CD4-positive, alpha-beta T cell treated with Interferon gamma for 1 hour (primary cell): ENCODE measurements at places on chromosomes 12 and 14.

DNA sequence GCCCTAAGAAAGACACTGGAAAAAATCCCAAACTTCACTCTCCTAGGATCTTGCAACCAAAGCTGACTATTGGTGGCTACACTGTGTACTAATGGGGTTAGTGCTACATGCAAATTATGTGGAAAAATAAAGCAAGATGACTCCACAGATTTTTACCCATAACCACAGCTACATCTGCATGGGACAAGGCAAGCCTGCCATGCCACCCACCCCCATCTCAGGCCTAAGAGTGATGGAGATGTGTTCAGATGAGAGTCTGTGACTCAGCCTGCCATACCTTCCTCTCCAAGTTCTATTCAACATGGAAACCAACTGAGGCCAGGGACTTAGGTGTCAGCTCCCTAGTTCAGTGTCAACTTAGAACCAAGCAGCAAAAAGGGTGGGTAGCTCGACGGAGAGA, 206.2 kb downstream of the PELI2 start:
- DNase-seq = no peak

DNA sequence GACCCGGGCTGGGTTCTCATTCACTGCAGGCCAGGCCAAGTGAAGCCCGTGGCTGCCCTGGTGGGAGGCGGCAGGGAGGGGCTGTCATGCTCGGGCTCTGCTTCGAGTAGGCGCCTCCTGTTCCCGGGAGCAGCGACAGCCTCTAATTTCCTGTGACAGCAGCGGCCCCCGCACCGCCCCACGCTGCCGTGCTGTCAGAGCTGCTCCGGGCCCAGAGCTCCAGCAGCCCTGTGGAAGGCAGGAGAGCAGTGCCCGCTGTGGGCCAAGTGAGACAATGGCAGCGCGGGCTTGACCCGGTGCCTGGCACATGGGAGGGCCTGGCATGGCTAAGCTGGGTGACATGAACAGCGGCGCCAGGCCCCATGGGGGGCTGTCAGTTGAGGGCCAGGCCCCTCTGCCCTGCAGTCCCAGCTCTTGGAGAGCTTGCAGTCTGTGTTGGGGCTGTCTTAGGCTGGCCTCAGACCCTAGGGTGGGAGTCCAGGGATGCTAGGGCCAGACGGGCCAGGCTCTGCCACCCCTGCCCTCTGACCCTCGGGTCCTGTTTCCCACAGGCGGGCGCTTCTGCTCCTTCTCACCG, 5.1 kb downstream of the TRMT61A start:
- no peak for DNase-seq

DNA sequence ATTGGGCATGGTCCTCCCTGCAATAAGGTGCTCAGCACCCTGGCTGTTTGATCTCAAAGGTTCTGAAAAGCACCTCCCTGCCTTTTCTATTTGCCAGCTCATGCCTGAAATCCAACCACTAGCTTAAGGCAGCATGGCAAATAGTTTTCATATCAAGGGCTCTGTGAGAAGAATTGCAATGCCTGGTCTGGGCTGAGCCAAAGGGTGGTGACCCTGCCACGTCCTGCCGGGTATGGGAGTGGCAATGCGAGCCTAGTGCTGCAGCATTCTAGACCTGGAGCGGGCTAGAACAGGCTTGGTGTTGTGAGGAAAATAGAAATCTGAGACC, 2.3 kb upstream of the SCNN1A start:
- no peak for DNase-seq

DNA sequence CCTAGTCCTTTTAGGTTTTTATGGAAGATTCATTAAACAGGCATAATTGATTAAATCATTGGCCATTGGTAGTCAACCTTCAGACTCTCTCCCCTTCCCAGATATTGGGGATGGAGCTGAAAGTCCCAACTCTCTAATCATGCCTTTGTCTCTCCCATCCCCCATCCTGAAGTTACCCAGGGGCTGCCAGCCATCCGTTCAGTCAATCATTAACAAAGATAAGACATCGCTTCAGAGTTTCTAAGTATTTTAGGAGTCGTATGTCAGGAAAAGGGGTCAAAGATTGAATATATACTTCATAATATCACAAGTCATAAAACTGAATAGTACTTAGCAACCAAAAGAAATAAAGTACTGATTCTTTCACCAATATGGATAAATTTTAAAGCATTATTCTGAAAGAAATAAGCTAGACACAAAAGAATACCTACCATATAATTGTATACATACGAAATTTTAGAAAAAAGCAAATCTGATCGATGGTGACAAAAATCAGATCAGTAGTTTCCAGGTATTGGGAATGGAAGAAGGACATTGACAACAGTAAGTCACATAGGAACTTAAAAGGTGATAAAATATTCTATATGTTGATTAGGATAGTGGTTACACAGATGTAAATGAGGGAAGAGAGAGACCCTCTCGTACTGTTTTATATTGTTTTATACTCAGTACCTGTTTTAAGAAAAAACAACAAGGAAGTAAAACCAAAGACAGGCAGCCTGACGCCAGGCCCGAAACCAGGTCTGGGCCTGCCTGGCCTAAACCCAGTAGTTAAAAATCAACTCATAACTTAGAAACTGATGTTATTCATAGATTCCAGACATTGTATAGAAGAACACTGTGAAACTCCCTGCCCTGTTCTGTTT, 414.4 kb downstream of the DAD1 start:
- no peak for DNase-seq

GRCh38 chr12:12331896-12332295, 18.1 kb downstream of the MANSC1 start:
- DNase-seq = no peak

- no peak for DNase-seq
Measured at GRCh38 chr12:24562771-24563431, 386.0 kb downstream of the BCAT1 start.

GRCh38 chr14:69263364-69263763, 3.4 kb downstream of the GALNT16 start:
- DNase-seq = no peak

- no peak for DNase-seq
Measured at GRCh38 chr12:93743999-93744689, 67.0 kb downstream of the CRADD start.

DNA sequence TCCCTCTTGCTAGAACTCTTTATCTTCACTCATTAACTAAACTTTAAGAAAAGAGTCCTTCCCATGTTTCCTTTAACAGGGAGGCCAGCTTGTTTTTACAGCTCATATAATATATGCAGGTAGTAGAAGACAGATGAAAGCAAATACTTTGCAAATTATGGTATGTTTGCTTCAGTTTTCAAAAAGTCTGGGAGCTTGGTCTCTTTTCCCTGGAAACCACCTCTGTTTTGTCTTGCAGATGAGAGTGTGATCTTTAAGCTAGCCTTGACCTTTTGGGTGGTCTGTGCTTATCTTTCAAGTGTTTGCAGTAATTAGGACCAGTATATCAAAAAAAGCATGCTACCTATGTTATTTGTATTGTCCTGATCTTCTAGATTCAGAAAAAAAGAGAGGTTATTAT, 62.7 kb downstream of the ERC1 start:
- no peak for DNase-seq

GRCh38 chr14:97380539-97380941, 583.4 kb downstream of the VRK1 start:
- no peak for DNase-seq

GRCh38 chr12:47717443-47718193, 7.7 kb downstream of the ENDOU start:
- peak; percentile 56 for DNase-seq

- no peak for DNase-seq
Measured at GRCh38 chr12:78683031-78683430, 181.5 kb upstream of the SYT1 start.

DNA sequence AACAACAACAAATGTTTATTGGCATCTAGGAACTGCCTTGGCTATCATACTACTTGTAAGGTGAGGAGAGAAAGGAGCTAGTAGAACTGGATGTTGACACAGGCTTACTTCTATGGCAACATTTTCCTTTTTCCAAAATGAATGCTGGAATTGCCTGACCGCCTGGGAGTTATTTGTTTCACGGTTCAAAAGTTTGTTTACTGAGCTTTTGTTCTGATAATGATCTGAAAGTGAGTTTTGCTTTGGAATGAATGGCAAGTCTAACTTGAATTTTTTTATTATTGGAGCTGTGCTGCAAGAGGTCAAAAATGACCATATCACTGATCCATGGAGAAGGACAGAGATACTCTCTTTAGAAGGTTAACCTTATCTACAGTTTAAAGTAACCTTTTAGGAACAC, 183.5 kb upstream of the CAND1 start:
- no peak for DNase-seq

DNA sequence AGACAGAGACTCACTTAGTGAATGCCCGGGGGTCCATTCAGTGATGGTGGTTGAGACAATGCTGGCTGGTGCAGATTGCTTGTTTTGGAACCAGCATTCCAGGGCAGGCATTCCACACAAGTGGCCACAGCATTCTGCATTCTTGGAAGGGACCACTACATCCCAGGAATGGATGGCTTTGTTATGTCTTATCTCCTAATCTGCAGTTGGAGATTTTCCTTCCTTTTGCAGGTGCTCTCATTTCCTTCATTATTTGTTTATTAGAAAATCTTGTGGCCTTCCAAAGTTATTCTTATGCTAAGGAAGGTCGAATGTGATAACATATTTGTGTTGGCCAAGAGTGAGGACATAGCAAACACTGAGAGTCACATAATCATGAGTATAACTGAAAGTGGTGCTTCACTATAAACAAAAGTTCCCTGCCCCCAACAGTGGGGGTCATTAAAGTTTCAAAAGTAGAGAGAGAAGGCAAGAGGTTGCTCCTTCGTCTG, 66.0 kb downstream of the BMP4 start:
- DNase-seq = no peak

GRCh38 chr12:96774496-96775256, 132.4 kb upstream of the NEDD1 start:
- no peak for DNase-seq

DNA sequence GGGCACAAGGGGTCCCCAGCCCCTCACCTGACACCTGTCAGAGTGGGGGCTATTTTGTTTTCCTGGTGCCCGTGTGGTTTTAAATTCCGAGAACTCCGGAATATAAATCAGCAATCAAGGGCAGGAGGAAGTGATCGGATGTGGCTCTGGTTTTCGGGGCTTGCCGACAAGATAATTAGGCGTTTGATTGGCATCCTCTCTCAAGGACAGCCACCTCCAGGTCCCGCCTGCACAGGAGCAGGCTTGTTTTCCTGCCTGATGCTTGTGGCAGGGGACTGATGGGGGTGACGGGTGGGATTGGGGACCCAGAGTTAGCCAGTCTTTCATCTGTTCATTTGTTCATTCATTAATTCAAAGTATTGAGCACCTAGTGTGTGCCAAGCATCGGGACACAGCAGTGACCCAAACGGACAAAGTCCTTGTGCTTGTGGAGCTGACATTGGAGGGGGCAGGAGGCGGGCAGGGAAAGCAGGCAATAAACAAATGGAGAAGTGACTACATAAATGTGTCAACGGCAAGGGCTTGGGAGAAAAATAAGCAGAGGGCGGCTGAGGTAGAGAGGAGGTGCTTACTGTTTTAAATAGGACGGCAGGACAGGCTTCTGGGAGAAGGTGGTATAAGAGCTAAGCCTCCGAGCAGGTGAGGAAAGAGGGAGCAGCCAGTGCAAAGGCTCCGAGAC, 166.5 kb downstream of the PHETA1 start:
- no peak for DNase-seq

DNA sequence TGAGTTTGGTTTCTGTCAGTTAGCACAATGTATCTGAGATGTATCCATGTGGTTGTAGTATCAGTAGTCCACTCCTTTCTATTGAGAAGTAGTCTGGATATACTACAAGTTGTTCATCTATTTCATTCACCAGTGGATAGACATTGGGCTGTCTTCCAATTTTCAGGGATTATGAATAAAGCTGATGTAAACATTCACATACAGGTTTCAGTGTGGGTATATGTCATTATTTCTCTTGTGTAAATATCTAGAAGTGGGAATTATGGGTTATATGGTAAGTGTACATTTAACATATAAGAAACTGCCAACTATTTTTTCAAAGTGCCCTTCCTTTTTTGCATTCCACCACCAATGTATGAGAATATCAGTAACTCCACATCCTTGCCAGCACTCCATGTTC, 35.9 kb downstream of the PHLDA1 start:
- no peak for DNase-seq

DNA sequence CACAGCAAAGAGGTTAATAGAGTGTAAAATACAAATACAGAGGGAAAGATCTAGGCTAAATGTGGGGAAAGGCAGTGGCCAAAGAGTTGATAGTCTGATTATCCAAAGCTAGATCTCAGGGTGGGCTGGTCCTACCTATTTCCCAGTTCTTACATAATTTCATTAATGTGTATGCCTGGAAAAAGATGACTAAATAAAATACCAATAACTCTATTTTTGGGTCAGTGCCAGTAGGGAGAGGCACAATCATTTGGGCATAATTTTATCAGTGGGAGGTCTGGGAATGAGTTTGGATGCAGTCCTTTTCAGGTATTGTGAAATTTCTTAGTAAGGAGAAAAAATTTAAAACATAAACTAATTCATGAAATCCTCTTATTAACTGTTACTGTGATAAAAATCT, 30.6 kb upstream of the CLEC14A start:
- DNase-seq = no peak

DNA sequence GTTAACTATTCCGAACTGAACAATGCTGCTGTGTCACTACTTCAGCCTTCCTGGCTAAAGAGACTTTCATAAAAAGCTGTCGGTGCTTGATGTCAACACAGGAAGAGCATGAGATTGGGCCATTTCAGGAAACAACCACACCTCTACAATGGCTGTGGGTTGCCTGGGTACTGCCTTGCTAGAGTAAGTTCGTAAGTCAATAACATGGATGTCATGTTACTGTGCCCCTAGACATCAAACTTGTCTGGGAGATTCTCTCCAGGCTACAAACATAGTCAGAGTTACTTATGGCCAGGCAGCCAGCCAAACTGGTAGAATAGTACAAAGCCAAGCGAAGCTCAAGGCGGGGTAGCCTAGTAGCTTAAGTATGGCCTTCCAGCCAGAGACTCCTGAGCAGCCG, 23.1 kb downstream of the MAX start:
- DNase-seq = no peak

DNA sequence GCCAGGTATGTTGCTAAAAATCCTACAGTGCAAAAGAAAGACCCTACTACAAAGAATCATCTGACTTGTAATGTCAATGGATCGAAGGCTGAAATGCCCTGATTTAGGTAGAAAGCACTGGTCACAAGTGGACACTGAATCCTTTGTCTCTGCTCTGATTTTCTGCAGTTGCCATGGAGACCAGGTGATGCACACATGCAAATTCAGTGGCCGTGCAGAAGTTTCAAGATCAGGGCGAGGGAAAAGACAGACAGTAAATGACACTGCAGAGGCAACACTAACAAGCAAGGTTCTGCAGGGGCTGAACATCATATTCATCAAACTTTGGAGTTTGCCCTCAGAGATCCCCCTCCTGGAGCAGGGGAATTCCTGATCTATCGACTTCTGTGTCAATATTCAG, 370.3 kb upstream of the TMEM132C start:
- no peak for DNase-seq

- no peak for DNase-seq
Measured at GRCh38 chr14:105439710-105440553, 20.3 kb downstream of the MTA1 start.

DNA sequence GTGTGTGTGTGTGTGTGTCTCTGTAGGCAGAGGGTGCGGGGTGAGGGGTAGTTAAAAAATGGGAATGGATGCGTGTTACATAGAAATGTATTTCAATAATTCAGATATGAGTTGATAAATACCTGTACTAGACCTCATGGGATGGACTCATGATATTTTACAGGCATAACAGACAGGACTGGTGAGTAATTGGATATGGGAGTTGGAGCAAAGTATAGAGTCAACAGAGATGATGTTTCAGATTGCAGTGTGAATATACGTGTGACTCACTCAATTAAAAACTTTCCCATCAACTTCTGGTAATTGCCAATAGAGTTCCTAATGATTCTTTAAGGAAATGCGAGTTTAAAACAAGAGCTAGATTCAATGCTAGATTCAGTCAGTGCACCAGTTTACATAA, 711.9 kb downstream of the C12orf50 start:
- DNase-seq = no peak

- DNase-seq = no peak
Measured at GRCh38 chr12:97960741-97961608, 498.4 kb downstream of the RMST start.
